Spinal cord (tissue), 10 donors: ENCODE measurements at places on chromosomes 6 and 20.

DNA sequence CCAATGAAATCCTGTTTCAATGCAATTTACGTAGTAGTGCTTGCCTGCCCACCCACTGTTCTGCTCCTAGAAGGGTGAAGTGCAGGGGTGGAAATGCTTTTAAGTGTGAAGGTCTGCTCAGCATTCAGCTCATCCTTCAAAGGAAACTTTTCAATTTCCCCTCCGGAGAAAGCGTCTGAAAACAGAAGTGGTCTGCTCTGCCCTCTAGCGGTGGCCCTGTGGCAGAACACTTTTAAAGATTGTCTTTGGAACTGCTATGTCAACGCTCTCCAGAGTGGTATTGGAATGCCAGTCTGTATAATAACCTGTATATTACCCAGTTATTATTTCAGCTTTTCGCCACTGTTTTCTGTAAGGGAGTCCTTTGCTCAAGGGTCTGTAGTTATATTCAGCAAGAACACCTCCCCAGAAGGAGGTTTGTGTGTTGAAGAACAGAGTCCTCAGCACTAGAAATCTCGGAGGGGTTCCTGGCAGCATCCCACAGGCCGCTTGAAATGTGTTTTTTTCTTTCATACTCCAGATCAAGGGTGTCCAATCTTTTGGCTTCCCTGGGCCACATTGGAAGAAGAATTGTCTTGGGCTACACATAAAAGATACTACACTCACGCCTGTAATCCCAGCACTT is 63.1 kb upstream of the KLHL31 start:
- DNase-seq: peak; percentile 75

DNA sequence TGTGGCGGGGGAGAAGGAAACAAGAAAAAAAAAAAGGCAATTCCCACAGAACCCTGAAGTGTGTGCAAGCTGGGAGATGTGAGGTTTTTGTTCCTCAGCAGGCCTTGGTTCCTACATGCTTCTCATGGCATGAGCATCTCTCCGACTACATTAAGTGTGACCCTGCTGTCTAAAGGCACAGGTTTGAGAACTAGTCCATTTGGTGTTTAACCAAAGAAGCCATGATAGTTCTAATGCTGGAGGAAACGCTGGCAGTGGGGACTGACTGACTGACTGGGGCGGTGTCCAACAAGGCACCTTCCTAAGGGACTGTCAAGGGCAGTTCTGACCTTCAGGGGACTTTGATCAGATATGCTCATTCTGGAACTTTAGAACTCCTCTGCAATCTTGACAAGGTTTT is 3.8 kb downstream of the TXNDC5 start:
- no peak for DNase-seq

DNA sequence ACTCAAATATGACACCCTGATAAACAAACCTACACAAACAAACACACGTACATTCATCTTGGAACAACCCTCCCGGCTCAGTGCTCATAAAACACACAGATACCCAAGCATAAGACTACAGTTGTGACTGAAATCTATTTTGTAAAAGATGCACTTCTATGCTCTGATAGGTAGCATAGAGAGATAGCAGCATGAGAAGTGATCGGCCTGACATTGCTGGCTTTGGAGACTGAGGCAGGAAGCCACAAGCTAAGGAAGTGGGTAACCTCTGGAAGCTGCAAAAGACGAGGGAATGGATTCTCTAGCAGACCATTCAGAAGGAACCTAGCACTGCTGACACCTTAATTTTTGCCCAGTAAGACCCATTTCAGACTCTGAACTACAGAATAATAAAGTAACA is 1.6 kb upstream of the RNF39 start:
- no peak for DNase-seq

DNA sequence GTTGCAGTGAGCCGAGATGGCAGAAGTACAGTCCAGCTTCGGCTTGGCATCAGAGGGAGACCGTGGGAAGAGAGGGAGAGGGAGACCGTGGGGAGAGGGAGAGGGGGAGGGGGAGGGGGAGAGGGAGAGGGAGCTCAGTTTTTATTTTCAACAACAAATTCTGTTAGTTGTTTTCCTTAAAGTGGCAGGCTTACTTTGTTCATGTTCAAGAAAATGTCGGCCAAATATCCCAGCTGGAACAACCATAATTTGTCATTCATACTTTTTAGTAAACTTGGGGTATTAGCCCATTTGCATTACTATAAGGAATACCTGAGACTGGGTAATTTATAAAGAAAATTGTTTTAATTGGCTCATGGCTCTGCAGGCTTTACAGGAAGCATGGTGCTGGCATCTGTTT is 2.5 kb upstream of the TULP4 start:
- no peak for DNase-seq

- no peak for DNase-seq
These were observed 26.2 kb downstream of the RIPOR2 start for GRCh38 chr6:24909241-24910216.

- no peak for DNase-seq
These were observed 61.0 kb downstream of the FAM50B start for GRCh38 chr6:3910106-3910663.

DNA sequence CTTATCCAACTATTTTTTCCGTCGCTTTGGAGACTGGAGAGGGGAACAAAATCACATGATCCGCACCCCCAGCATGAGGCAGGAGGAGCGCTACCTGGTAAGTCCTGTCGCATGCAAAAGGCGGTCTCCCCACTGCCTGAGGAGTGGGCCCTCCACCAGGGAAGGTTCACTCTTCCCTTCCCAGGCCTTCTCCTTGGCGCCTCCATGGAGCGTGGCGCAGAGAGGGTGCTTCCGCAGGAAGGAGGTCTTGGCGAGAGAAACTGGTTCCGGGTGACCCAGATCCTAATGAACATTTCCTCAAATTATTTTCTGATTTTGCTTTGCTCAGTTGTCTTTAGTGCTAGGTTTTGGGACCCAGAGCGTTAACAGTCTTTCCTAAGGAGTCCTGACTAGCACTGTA is 217.6 kb downstream of the UST start:
- no peak for DNase-seq

DNA sequence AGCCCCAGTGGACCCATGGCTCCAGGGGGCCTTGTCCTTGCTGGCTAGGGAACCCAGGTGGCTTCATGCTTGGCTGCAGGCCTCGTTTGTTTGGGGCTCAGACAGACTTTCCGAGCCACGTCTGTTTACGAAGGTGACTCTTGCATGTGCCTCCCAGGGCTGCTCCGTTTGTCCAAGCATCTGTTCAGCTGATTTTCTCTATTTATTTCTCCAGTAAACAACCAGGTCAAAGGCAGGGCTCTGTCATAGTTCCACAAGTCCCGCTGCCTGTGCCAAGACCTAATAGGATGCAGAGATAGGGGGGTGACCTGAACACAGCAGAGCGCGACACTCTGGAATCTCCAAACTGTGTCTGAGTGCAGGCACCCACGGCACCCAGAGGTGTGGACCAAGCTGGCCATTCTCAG is 12.8 kb upstream of the SPO11 start:
- DNase-seq: no peak

DNA sequence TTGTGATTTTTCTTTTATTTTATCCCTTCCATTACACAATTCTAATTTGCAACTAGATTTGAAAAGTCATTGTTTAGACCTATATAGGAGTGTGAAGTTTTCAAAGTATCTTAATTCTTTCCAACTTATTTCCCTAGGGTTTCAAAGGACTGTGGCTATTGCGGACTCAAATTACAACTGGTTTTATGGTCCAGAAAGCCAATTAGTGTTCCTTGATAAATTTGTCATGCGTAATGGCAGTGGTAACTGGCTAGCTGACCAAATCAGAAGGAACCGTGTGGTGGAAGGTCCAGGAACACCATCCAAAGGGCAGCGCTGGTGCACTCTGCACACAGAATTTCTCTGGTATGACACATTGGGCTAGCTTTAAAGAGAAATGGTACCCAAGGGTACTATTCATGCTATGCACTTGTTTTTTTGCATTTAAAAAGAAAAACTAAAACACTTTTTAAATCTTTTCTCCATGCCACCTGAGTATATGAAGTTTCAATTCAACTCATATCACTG is 27.9 kb upstream of the CALHM6 start:
- no peak for DNase-seq

DNA sequence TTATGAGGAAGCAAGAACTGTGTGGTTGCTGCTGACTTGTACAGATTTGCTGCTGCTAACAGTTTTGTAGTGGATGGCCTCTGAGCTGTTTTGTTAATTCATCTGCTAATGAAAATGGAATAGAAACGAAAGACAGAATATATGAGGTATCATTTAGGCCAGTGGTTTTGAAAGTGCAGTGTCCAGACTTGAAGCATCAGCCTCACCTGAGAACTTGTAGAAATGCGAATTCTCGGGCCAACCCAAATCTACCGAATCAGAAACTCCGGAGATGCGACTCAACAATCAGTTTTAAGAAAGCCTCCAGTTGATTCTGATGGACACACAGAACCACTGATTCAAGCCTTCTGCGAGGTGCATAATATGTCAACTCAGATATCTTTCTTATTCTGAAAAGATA is 62.5 kb downstream of the CAP2 start:
- DNase-seq: no peak

DNA sequence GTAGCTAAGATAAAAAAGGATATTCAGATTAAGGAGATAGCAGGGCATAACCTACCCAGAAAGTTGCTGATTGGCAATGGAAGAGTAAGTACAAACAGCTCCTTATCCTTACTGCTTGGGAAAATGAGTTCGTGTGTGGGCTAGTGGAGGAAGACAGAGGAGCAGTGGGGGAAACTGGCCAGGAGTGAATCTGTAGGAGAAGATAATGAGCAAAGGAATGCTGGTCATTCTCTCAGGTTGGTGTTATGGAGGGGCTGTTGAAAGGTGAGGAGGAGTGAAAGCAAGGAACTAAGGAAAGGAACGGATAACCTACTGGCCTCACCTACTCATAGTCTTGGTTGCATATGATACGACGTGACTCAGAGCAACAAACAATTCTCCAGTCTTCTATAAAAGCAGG is 7.3 kb upstream of the GJB7 start:
- no peak for DNase-seq
